Right cardiac atrium (tissue), 5 donors: ENCODE measurements at places on chromosomes 2 and 18. TPM values are rescaled to one million over a fixed set of nuclear protein-coding genes. Genes with fewer than 3 reads are reported as not detected.

Gene SERPINB13
- total RNA-seq, result not detected

Gene ANO7
- 1.4 TPM for total RNA-seq

Gene LIMS2
- 200 TPM for total RNA-seq

Gene ARPC2
- 131 TPM for total RNA-seq

Gene FAM136A
- 26.0 TPM for total RNA-seq

Gene C2orf74
- 20.6 TPM for total RNA-seq

Gene RGPD3
- not detected for total RNA-seq

Gene MPP4
- total RNA-seq, result 0.35 TPM

Gene DGUOK
- 20.2 TPM for total RNA-seq

Gene PLA2R1
- 5.9 TPM for total RNA-seq

Gene ALK
- 0.06 TPM for total RNA-seq

Gene DARS1
- 56.0 TPM for total RNA-seq

Gene ITGB6
- 2.2 TPM for total RNA-seq

Gene CNDP1
- not detected for total RNA-seq

Gene CHRND
- not detected for total RNA-seq

Gene DHRS9
- total RNA-seq, result 64.3 TPM

Gene WDR35
- 6.2 TPM for total RNA-seq

Gene KIF1A
- total RNA-seq, result 45.3 TPM

Gene EVA1A
- total RNA-seq, result 0.26 TPM

Gene SKOR2
- not detected for total RNA-seq

Gene MOGAT1
- total RNA-seq, result not detected

Gene NMS
- not detected for total RNA-seq

Gene SELENOI
- 20.2 TPM for total RNA-seq

Gene METTL5
- 51.3 TPM for total RNA-seq

Gene C1GALT1C1L
- total RNA-seq, result 2.3 TPM

Gene HOXD9
- total RNA-seq, result not detected

Gene PRKAG3
- not detected for total RNA-seq

Gene AQP4
- total RNA-seq, result 23.6 TPM

Gene DAW1
- not detected for total RNA-seq

Gene TFCP2L1
- total RNA-seq, result 0.33 TPM

Gene CD207
- total RNA-seq, result 0.21 TPM

Gene NCK2
- 33.1 TPM for total RNA-seq

Gene DNAJC5G
- 3.0 TPM for total RNA-seq

Gene RESP18
- not detected for total RNA-seq

Gene HJURP
- total RNA-seq, result not detected

Gene COL4A3
- 11.0 TPM for total RNA-seq

Gene ESPNL
- total RNA-seq, result 0.60 TPM
